ENCODE measurements at places on chromosomes 16 and 17.

DNA sequence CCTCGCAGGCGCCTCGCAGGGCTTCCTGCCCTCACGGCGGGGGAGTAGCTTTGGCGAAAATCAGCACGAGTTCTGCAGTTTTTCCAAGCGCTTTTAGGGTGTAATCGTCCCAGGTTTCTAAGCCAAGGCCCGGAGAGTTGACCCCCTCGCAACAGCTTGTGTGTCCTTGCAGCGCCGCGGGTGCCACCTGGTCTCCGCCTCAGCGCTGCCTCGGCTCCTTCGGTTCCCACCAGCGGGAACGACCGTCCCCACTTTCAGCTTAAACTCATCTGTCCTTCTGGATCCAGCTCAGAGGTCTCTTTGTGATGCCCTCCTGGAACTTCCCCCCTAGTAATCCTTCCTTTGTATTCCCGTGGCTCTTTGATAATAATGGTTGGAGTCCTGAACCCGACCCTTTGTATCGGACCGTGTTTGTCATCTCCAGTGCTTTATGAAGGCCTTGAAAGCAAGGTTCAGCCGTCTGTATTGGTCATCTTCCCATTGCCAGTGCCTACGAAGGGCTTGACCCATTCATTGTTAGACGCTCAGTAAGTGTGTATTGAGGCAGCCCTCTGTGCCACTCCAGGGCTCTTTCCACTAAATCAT, 858 bp upstream of the SMARCE1 start:
- DNase-seq = peak; percentile 23

DNA sequence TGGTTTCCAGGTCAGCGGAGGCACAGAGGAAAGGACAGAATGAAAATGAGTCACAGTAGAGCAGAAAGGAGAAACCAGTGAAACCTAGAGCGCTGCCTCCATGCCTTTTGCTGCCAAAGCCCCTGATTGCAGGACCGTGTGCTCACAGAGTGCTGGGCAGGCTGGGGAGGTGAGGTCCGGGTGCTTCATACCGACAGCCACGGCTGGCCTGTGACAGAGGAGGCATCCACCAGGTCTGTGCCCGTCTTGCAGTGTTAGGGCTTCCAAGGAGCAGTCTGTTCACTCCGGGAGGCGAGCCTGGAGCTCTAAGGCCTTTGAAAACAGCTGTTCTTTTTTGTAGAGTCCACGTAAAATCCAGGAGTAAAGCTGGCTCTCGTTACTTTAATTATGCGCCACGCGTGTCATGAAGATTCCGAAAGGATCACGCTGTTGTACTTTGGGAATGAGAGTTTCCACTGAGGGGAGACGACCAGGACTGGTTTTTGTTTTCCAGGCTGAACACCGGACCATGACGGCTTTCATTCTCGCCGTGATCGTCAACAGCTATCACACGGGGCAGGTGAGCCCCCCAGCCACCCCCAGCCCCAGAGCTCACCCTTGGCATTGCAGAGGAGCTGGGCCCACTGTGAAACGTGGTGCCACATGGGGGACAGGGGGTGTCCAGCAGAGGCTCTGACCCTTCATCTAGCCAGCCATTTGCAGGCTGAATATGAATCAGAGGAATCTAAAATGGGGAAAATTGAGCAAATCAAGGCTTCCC, 108.5 kb upstream of the CHMP6 start:
- no peak for DNase-seq

DNA sequence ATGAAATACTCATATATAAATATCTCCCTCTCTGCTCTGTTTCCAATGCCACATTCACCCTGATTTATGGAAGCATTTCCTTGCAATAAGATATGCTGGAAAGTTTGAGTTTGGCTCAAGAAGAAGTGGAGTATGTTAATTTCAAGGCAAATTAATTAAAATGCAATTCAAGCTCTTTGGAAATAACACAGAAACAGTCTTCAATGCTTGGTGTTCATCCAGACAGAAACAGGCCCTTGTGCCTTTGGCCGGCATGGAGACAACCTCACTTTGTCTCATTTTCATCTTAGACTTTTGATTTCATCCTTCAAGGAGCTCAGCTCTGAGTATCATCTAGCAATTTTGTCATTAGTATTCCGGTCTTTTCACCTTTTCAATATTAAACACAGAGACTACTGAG, 210.0 kb downstream of the C16orf95 start:
- no peak for DNase-seq

- no peak for DNase-seq
These were observed 53.6 kb upstream of the SDK2 start for GRCh38 chr17:73697872-73698271.

DNA sequence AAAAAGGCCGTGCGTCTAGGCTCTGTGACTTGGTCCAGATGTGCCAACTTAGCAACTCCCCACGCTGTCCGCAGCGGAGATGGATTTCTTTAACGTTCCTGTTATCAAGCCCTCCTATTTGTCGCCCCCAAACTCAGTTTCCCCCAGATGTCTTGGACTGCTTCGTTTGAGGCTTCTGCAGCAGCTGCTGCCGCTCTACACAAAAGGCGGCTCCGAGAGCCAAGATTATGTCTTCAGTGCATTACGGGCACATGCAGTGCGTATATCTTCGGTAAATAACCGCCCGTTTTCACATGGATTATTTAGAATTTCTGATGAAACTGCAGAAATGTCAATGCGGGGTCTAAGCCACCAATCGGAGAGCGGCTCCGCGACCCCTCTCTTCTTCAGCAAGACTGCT, 240.6 kb upstream of the ZFHX3 start:
- no peak for DNase-seq

GRCh38 chr16:72013389-72013788, 4.8 kb downstream of the DHODH start:
- peak; percentile 8 for DNase-seq

DNA sequence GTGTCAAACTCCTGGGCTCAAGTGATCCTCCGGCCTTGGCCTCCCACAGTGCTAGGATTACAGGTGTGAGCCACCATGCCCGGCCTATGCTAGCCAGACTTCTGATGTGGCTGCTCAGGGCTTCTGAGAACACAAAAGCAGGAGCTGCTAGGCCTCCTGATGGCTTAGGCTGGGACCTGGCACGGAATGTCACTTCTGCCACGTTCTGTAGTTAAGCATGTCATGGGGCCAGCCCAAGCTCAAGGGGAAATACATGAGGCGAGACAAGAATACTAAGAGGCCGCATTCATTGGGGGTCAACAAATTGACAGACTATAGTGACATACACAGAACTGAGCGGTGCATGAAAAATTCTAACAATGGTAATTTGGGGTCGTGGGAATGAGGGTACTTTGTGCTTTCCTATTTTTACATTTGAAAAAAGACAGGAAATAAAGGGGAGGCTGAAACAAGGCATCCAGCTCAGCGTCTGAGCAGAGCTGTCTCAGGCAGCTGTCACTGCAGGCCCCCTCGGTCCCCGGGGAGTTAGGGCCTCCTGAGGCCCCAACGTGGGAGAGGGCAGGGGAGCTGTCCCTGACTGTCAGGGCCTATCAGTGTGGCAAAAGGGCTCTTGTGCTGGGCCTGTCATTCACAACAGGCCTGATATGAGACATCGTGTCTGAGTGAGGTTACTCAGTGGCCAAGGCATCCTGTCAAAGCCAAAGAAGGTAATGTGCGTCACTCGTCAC, 26.4 kb downstream of the CFAP20 start:
- no peak for DNase-seq

- DNase-seq = peak; percentile 50
These were observed 12.6 kb downstream of the ZBTB4 start for GRCh38 chr17:7466639-7467341.

- peak; percentile 1 for DNase-seq
These were observed 537 bp downstream of the PALB2 start for GRCh38 chr16:23640615-23640930.

DNA sequence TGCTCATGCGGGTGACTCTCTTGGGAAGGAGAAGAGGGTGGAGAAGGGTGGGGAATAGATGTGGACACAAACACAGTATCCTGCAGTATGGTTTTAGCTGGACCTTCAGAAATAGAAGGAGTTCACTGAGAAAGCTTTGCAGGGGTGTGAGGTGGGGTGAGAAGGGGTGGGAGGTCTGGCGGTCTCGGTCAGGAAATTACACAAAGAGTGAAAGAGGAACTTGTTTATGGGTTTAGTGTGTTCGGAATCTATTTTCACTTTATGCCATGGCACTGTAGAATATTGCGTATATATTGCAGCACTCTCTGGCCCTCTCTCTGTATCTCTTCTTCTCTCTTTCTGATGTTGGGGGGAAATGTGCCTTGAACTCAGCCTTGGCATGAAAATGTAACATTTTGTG, 148.2 kb upstream of the GOT2 start:
- no peak for DNase-seq

- DNase-seq = no peak
These were observed 37.9 kb upstream of the ABCA9 start for GRCh38 chr17:69098625-69099024.

DNA sequence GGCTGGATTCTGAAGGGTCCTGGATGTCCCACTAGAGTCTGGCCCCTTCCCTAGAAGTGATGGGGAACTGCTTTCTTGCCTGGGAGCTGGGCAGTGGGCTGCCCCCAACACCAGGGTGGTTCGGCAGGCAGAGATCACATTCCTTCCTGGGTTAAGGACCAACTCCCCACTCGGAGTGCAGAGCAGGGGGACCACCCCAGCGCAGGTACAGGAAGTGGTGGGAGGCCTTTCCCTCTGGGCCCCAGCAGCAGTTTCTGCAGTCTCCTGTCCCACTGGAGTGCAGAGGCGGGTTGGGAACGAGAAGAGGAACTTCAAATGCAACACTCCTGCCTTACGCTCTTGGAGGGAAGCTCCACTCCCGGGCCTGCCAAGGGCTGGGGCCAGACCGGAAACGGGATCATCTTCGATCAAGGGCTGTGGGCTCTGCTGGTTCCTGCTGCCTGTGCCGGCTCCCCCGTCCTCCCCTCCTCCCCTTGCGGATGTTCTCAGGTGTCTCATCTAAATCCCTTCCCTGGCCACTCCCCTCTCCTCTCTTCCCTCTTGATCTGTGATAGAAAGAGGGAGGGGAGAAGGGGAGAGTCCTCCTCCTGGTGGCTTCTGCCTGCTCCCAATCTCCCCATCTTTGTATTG, 9.0 kb upstream of the NGFR start:
- no peak for DNase-seq

DNA sequence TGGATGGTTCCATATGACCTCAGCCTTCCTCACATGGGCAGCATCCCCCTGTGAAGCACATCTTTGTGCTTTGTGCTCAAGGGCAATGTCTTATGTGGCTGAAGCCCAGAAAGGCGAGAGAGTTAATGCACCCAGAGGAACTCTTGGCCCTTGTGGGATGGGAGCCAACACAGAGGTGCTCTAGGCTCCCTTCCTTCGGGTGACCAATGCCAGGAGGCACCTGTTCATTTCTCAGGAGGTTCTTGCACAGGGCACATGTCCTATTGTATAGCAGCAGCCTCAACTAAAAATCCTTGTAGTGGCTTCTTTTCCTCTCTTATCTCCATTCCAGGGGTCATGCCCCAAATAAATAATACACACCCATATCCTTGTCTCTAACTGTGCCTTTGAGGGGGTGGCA, 83.7 kb upstream of the DNAH9 start:
- DNase-seq = no peak

All from AG10803 (cell line).